A549 treated with Hydrocortisone at 1 μM for 4 hours (cell line): ENCODE measurements at places on chromosomes 7 and 10. TPM values are rescaled to one million over a fixed set of nuclear protein-coding genes. Genes with fewer than 3 reads are reported as not detected.

Gene ADRB1
- 1.1 to 1.4 TPM (median 1.2 TPM) in 5 replicates for total RNA-seq

Gene CTAGE8
- total RNA-seq: not detected in 5 replicates

Gene IFIT2
- total RNA-seq: 1.4 to 2.7 TPM (median 2.0 TPM) in 5 replicates

Gene TMEM26
- 0.01 to 0.07 TPM (median 0.05 TPM) in 4 of 5 replicates, not detected in the other for total RNA-seq

Gene C1GALT1
- 26.3 to 33.2 TPM (median 27.8 TPM) in 5 replicates for total RNA-seq

Gene SLC18A2
- 0.02 to 0.03 TPM (median 0.03 TPM) in 3 of 5 replicates, not detected in the others for total RNA-seq

Gene AKR1D1
- not detected in 5 replicates for total RNA-seq

Gene LRMDA
- 3.6 to 5.1 TPM (median 4.4 TPM) in 5 replicates for total RNA-seq

Gene MPP7
- 0.10 to 0.13 TPM (median 0.10 TPM) in 5 replicates for total RNA-seq

Gene LIPF
- 0.06 TPM in 1 of 5 replicates, not detected in the others for total RNA-seq

Gene CLDN15
- 8.4 to 12.5 TPM (median 10.5 TPM) in 5 replicates for total RNA-seq

Gene INTS1
- 44.6 to 56.8 TPM (median 51.8 TPM) in 5 replicates for total RNA-seq

Gene SPDYE16
- not detected in 5 replicates for total RNA-seq

Gene MYL10
- total RNA-seq: not detected in 5 replicates

Gene ECHDC3
- total RNA-seq: 8.9 to 10.9 TPM (median 10.2 TPM) in 5 replicates

Gene CDC14C
- not detected in 5 replicates for total RNA-seq

Gene TMEM236
- total RNA-seq: 0.03 to 0.06 TPM (median 0.05 TPM) in 5 replicates

Gene GRID2IP
- total RNA-seq: 0.02 TPM in 1 of 5 replicates, not detected in the others

Gene CFAP46
- total RNA-seq: 0.92 to 1.5 TPM (median 1.4 TPM) in 5 replicates

Gene TUBAL3
- 0.17 to 0.23 TPM (median 0.22 TPM) in 5 replicates for total RNA-seq

Gene CARD11
- total RNA-seq: 1.6 to 2.5 TPM (median 1.7 TPM) in 5 replicates

Gene PODXL
- 28.7 to 56.2 TPM (median 40.1 TPM) in 5 replicates for total RNA-seq

Gene DNAH11
- 0.05 to 0.63 TPM (median 0.25 TPM) in 5 replicates for total RNA-seq

Gene ITPRID1
- total RNA-seq: not detected in 5 replicates

Gene SFMBT2
- 5.9 to 9.7 TPM (median 7.9 TPM) in 5 replicates for total RNA-seq

Gene GCK
- total RNA-seq: not detected in 5 replicates

Gene ACTR3C
- total RNA-seq: not detected in 5 replicates

Gene INHBA
- 0.37 to 0.82 TPM (median 0.55 TPM) in 5 replicates for total RNA-seq

Gene CRTAC1
- total RNA-seq: 1.0 to 1.4 TPM (median 1.3 TPM) in 5 replicates

Gene ASZ1
- not detected in 5 replicates for total RNA-seq

Gene TRPV5
- total RNA-seq: not detected in 5 replicates

Gene LRRTM3
- total RNA-seq: not detected in 5 replicates

Gene IDI2
- 0.06 TPM in 1 of 5 replicates, not detected in the others for total RNA-seq
